ENCODE measurements at places on chromosomes 1 and 21.

DNA sequence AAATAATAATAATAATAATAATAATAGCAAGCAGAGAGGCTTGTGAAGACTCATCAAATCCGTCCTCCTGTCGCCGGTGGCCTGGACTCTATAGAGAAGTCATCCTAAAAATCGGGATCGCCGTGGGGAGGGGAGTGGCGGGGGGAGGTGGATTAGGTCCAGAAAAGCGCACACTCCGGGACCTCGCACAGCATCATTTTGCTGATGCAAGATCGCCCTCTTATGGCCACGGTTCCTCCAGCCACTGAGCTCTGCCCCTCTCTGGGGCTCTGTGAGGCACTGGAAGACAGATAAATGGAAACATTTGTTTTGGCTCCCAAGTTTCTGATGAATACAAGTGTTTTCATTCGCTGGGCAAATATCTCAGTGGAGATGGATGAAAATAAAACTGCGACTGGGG lies 612.0 kb downstream of the MATN1 start:
- DNase-seq, result no peak

- no peak for DNase-seq
Observed at GRCh38 chr1:29824025-29824424, 587.7 kb downstream of the PTPRU start.

DNA sequence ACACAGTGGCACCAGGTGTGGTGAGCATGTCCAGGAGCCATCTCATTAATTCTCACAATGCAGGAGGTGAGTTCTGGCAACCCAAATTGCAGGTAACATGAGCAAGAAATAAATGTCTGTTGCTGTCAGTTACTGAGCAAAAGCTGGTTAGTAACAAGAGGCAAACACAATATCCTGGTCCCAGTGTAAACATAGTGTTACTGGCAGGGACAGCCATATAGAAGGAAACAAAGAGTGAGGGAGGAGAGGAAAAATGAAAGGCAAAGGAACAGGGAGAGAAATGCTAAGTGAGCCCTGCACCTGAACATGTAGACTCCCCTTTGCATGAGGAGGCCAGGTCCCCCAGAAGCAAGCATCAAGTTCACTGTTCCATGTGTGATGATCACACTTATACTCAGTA lies 203.6 kb downstream of the TRABD2B start:
- DNase-seq, result no peak

- DNase-seq, result no peak
Observed at GRCh38 chr1:11982010-11982392, 1.8 kb downstream of the MFN2 start.

DNA sequence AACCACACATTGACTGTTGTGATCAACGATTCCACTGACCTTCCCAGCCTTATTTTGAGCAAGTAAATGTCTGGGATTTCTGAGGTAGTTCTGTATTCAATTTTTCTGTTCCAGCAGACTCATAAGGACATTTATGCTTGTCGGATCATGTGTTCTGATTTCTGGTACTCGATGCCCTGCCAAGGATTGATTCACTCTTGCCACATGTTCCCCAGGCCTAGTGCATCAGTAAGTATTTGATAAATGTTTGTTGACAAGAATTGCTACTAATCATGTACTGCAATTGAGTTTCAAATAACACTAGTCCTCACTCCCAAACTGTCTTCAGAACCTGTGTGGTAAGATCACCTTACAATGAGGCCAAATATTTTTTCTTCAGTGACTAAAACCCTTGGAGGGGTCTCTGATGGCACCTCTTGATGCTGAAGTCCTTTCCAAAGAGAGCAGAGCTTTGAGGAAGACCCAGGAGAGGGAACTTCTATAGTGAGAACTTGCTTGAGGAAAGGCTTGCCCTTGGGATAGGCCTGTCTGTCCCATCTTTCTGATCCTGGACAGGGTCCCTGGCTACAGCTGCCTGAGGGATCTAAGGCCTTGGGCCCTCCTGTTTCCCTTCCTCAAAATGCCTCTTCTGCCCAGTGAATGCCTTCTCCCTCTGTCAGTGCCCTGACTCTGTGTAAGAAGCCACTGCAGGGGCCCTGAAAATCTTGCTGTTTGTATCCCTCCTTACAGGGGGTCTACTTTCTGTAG lies 115.8 kb upstream of the FAM78B start:
- no peak for DNase-seq

DNA sequence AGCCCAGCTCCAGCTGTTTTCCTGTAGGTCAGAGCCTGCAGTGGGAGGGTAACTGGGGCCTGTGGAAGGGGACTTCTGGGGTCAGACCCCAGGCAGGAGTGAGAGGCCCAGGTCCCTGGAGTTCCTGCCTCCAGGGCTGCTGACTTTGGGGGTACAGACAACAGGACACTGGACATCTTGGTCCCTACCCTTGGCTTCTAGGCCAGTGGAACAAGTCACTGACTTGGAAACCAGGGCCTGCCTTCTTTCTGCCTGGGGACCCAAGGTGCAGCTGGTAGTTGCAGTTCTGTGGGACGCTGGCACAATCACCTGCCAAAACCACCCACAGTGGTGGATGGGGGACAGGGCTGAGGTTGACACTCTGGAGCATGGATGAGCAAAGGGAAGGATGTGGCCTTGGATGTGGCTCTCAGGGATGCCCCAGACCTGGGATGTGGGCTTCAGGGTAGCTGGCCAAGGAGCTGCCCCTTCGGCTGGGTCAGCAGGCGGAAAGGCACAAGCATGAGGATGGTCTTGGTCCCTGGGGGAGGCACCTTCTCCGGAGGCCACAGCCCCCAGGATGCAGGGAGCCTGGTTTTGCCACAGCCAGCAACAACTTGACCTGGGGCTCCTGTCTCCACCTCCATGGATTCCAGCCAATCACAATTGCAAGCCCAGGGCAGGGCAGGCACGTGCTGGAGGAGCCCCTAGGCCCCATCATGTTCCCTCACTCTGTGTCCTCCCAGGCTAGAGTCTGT lies 5.8 kb downstream of the JMJD4 start:
- DNase-seq, result no peak

- DNase-seq, result no peak
Observed at GRCh38 chr1:226276077-226276682, 32.8 kb downstream of the LIN9 start.

GRCh38 chr1:53634571-53634979 lies 104.4 kb downstream of the GLIS1 start:
- DNase-seq, result no peak

GRCh38 chr1:44590475-44590874 lies 83.8 kb downstream of the TMEM53 start:
- DNase-seq, result no peak

DNA sequence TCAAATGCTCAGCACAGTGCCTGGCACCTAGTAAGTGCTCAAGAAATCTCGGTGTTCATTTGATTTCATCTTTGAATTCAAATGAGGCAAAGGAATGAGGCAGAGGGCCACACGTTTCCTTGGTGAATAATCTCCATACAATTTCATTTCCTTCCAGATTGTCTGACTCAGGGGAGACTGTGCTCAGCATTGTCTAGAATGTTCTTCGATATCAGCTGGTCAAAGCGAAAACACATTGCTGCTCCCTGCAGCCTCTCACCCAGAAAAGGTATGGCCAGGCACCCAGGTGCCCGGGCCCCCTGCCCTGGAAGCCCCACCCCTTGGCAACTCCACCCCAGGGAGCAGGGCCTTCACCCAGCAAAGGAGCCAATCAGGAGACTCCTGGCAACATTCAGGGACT lies 55.8 kb downstream of the FBXO2 start:
- DNase-seq, result no peak

GRCh38 chr1:24344090-24344742 lies 25.1 kb downstream of the GRHL3 start:
- DNase-seq, result no peak

- no peak for DNase-seq
Observed at GRCh38 chr1:64215576-64215975, 12.2 kb downstream of the UBE2U start.

- DNase-seq, result no peak
Observed at GRCh38 chr21:45763506-45763905, 120.0 kb downstream of the PCBP3 start.

GRCh38 chr1:161187311-161187710 lies 10.0 kb upstream of the B4GALT3 start:
- no peak for DNase-seq

DNA sequence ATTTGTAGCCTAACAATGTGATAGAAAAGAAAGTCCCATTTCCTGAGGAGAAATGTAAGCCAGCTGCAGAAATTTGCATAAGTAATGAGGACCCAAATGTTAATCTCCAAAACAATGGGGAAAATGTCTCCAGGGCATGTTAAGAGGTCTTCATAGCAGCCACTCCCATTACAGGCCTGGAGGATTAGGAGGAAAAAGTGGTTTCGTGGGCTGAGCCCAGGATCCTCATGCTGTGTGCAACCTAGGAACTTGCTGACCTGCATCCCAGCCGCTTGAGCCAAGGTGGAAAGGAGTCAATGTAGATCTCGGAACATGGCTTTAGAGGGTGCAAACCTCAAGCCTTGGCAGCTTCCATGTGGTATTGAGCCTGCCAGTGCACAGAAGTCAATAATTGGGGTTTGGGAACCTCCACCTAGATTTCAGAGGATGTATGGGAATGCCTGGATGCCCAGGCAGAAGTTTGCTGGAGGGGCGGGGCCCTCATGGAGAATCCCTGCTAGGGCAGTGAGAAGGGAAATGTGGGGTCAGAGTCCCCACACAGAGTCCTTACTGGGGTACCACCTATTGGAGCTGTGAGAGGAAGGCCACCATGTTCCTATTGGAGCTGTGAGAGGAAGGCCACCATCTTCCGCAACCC lies 14.2 kb upstream of the F13B start:
- DNase-seq, result no peak

- DNase-seq, result no peak
Observed at GRCh38 chr1:167716000-167716271, 5.8 kb upstream of the MPZL1 start.

DNA sequence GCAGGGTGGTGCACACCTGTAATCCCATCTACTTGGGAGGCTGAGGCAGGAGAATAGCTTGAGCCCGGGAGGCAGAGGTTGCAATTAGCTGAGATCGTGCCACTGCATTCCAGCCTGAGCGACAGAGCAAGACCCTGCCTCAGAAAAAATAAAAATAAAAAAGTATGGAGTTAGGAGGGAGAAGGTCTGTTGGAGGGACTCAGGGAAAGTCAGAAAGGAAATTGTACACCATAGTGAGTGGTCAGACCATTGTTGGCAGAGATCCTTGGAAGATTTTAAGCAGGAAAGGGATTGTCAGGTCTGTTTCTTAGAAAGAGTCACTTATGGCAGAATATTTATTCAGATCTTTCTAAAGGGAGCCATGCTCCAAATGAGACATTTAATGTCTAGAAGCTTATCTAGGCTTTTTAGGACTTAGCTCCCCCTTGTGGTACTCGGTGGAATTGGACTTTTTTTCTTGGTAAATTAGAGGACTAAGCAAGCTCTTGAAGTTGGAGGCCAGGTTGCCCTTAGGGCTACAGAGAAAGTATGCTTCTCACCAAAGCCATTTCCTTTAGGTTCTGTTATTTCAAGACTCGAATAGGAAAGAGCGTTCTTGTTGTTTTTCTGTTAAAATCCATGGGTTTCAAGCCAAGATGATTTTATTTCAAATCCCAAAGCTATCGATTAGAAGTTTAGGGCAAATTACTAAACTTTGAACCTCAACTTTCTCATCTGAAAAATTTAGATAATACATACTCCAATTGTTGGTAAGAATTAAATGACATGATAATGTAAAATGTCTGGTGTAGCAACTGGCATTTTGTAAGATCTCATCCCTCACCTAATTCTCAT lies 16.5 kb downstream of the MIA3 start:
- peak; percentile 90 for DNase-seq

DNA sequence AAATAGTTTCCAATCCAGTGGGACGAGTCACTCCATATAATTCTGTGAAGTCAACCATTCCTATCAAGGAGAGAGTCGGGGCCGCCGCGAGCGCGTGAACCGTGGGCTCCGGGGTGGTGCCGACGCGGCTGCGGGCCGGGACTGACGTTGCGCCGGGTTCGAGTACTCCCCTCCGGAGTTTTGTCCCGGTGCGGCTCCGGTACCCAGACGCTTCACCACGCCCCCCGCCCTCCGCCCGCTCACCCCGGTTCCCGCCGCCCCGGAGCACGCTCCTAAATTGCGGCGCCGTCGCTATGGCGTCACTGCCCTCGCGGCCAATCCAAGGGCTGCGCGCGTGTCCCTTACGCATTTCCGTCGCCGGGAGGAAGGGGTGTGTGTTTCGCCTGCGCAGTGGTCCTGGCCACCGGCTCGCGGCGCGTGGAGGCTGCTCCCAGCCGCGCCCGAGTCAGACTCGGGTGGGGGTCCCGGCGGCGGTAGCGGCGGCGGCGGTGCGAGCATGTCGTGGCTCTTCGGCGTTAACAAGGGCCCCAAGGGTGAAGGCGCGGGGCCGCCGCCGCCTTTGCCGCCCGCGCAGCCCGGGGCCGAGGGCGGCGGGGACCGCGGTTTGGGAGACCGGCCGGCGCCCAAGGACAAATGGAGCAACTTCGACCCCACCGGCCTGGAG lies at the start of gene ATAD3B:
TSS of gene ATAD3B (plus strand) at position 377 of the 664 bp plus-strand sequence. CDS start at position 497, 120 bp downstream.
- DNase-seq, result peak; percentile 90

DNA sequence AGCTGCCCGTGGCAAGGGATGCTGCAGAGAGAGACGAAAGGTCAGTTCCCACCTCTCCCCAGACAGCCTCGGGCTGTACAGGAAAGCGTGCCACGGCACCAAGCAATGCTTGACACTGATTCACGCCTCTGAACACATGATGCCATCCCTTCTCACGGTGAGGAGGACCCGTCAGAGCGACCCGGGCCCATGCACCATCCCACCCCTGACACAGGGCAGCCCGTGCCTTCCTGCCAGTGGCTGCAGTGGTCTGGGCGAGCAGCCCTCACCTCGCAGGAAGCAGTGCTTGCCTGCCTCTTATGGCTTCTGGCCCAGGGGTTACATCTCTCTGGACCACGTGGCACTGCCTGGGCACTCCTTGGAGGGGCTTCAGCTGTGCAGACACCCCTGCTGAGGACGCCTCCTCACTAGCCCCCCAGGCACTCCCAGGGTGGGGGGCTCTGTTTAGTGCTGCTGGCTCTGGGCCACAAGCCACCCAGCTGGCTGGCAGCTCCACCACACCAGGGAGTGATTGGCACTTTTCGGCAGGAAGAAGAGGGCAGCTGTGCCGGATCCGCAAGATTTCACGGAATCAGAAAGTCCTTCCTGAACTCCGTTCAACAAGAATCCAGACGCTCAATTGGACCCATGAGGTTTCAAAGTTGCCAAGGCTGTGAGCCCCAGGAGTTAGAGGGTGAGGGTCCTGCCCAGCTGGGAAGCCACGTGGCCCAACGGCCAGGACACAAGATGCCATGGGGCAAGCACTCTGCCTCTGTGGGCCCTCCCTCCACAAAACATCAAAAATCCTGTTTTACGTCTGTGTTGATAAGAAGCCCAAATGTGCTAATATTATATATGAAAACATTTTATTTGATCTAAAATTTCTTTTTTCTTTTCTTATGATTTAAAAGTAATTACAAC lies 34.8 kb upstream of the SLC19A1 start:
- no peak for DNase-seq
